Ovary (tissue), 10 donors: ENCODE measurements at places on chromosomes 6 and 20. TPM values are rescaled to one million over a fixed set of nuclear protein-coding genes. Genes with fewer than 3 reads are reported as not detected.
A peak's percentile ranks its signal among the peaks of the same experiment; 100 is the strongest.

MROH8 gene
- total RNA-seq, result 3.7 TPM

SNX21 gene
- 77.7 TPM for total RNA-seq

AIF1 gene
- 8.0 TPM for total RNA-seq

KCNQ5 gene
- 0.07 TPM for total RNA-seq

MYLK2 gene
- total RNA-seq, result not detected

EYA2 gene
- total RNA-seq, result 7.6 TPM

FNDC1 gene
- 2.1 TPM for total RNA-seq

HLA-F gene
- 43.4 TPM for total RNA-seq

TINAG gene
- total RNA-seq, result not detected

DNA sequence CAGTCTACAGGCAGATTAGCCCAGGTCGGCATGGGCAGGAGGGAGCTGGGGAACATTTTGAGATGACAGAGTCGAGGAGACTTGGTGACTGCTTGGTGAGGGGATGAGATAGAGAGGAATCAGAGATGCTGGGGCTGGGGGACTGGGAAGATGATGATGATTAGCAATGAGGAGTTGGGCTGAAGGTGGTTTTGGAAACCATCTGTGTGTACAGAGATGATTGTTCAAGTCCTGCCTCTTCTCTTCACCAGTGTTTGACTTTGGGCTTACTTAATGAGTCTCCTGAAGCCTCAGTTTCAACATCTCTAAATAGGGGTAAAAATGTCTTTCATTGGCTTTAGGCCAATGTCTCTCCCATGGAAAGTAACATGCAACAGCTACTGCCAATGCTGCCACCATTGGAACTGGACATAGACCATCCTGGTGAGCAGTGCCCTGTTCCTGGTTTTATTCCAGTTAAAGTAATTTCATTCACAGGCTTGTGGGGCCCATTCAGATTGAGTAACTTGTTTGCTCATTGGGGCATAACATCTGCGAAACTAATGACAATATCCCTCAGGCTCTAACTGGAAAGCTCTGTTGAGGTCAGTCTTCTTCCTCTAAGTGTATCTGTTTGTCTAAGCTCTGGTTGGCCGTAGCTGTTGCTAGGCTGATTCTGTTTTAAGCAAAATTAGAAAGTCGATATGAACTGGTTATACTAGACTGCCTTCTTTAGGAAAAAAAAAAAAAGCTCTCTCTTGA, 99.1 kb downstream of the ARMC2 start:
- no peaks in the 10 kb centered on the region for H3K27me3 ChIP-seq
- peak overlapping the region; percentile 95 for H3K27ac ChIP-seq
- H3K4me3 ChIP-seq, result no peak overlapping the region
- DNase-seq, result peak; percentile 61
- no peaks in the 10 kb centered on the region for H3K36me3 ChIP-seq

- no peaks in the 10 kb centered on the region for H3K27me3 ChIP-seq
- no peaks in the 10 kb centered on the region for H3K36me3 ChIP-seq
- H3K27ac ChIP-seq, result peak overlapping the region; percentile 26
- no peaks in the 10 kb centered on the region for H3K4me1 ChIP-seq
- DNase-seq, result peak; percentile 38
These were observed 58.5 kb upstream of the PRSS16 start for GRCh38 chr6:27188885-27189418.

DNA sequence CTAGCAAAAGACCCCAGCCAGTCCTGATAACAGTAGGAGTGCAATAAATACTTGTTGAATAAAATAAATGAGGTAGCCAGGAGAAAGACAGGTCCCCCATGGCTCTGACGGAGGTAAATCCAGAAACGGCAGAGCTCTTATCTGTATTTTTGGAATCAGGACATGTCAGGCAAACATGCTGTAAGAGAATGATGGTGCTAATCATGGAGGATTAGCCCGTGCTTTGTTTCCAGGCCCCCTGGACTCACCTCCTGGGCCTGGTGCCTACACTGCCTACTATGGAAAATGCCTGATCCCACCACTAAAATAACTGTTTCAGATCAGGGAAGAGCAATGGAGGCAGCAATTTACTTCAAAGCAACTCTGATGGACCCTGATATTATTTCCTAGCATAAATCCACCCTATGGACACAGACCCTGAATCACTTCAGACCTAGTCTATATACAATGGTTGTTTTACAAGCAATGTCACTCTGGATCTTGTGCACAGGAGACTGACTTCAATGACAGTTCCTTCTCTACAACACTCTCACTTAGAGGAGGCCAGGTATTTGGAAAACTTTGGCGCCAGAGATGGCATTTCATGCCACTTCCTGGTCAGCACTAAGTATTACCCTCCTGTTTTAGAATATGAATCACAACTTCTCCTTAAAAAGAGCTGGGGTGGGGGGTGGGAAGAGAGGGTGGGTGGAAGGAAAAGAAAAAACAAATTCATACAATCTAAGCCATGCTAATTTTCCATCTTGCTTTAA, 6.4 kb downstream of the MRPL14 start:
- H3K4me3 ChIP-seq, result no peak overlapping the region
- no peak for DNase-seq
- H3K36me3 ChIP-seq, result no peaks in the 10 kb centered on the region
- no peaks in the 10 kb centered on the region for H3K27me3 ChIP-seq
- H3K4me1 ChIP-seq, result peaks cover 5% of the 10 kb centered on the region
- H3K27ac ChIP-seq, result no peak overlapping the region

- H3K36me3 ChIP-seq, result no peaks in the 10 kb centered on the region
- no peak overlapping the region for H3K27ac ChIP-seq
- no peak for DNase-seq
- peaks cover 17% of the 10 kb centered on the region for H3K4me1 ChIP-seq
- H3K27me3 ChIP-seq, result no peaks in the 10 kb centered on the region
These were observed 11.7 kb downstream of the JARID2 start for GRCh38 chr6:15257357-15258132.

- H3K4me3 ChIP-seq, result no peak overlapping the region
- no peaks in the 10 kb centered on the region for H3K27me3 ChIP-seq
- no peak overlapping the region for H3K27ac ChIP-seq
- H3K36me3 ChIP-seq, result no peaks in the 10 kb centered on the region
- DNase-seq, result no peak
These were observed 420.3 kb upstream of the NRSN1 start for GRCh38 chr6:23705697-23706096.

GRCh38 chr20:8172191-8172590, 40.1 kb downstream of the PLCB1 start:
- H3K36me3 ChIP-seq, result no peaks in the 10 kb centered on the region
- no peak overlapping the region for H3K4me3 ChIP-seq
- H3K4me1 ChIP-seq, result no peaks in the 10 kb centered on the region
- no peaks in the 10 kb centered on the region for H3K27me3 ChIP-seq

- peak overlapping the region; percentile 13 for H3K27ac ChIP-seq
- no peaks in the 10 kb centered on the region for H3K4me1 ChIP-seq
- DNase-seq, result no peak
- no peaks in the 10 kb centered on the region for H3K27me3 ChIP-seq
These were observed 172.8 kb downstream of the KLHL32 start for GRCh38 chr6:97097068-97098047.

- no peaks in the 10 kb centered on the region for H3K4me1 ChIP-seq
- no peak overlapping the region for H3K27ac ChIP-seq
- no peak overlapping the region for H3K4me3 ChIP-seq
- H3K36me3 ChIP-seq, result no peaks in the 10 kb centered on the region
These were observed 19.1 kb upstream of the LOC128125822 start for GRCh38 chr6:63553208-63553607.

- no peak overlapping the region for H3K27ac ChIP-seq
- no peak for DNase-seq
- no peaks in the 10 kb centered on the region for H3K36me3 ChIP-seq
- no peaks in the 10 kb centered on the region for H3K27me3 ChIP-seq
These were observed 341.5 kb downstream of the TFAP2A start for GRCh38 chr6:10073341-10073740.

DNA sequence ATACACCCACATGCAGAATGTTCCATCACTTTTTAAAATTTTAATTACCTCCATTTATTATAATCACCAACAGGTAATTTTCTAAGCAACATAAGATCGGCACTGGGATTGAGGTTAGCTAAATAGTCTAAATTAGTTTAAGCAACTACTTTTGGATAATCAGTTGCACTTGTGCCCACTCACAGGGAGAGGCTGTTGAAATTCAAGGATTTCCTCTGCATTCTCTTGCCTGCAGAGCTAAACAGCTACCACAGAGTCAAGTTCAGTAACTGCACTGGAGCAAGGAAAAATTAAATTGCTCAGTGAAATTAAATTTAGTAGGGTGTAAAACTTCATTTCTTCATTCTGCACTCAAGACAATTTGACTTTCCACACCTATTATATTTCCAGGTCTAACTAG, 120.7 kb upstream of the CCDC28A start:
- no peak overlapping the region for H3K4me3 ChIP-seq
- no peak overlapping the region for H3K27ac ChIP-seq
- DNase-seq, result no peak
- no peaks in the 10 kb centered on the region for H3K36me3 ChIP-seq
- H3K27me3 ChIP-seq, result no peaks in the 10 kb centered on the region

- H3K27ac ChIP-seq, result no peak overlapping the region
- H3K4me1 ChIP-seq, result peaks cover 21% of the 10 kb centered on the region
- H3K27me3 ChIP-seq, result no peaks in the 10 kb centered on the region
- H3K4me3 ChIP-seq, result no peak overlapping the region
- no peaks in the 10 kb centered on the region for H3K36me3 ChIP-seq
- no peak for DNase-seq
These were observed 1.8 kb downstream of the OSBPL2 start for GRCh38 chr20:62240020-62240685.

DNA sequence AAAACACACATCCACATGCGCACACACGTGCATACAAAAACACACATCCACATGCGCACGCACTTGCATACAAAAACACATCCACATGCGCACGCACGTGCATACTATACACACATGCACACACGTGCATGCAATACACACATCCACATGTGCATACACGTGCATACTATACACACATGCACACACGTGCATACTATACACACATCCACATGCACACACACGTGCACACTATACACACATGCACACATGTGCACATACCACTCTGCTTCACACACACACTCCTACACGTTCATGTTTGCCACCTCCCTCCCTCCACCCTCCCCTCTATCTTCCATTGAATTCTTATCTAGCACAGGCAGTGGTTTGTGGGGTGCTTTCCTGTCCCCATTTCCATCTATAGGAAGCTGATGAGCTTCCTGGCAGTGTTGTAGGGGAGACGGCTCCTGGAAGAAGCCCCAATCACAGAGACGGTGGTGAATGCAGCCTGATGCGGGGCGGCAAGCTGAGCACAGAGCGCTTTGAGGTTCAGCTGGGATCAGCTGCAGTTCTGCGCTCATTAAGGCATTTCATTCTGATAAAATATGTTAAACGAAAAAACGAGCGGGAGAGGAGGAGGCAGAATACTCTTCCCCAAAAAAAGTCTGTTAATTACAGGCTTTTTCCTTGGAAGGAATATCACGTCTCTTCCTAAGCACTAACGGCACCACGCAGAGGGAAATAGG, 287.7 kb downstream of the TAF4 start:
- no peak for DNase-seq
- no peak overlapping the region for H3K27ac ChIP-seq
- no peaks in the 10 kb centered on the region for H3K27me3 ChIP-seq
- H3K4me1 ChIP-seq, result no peaks in the 10 kb centered on the region

DNA sequence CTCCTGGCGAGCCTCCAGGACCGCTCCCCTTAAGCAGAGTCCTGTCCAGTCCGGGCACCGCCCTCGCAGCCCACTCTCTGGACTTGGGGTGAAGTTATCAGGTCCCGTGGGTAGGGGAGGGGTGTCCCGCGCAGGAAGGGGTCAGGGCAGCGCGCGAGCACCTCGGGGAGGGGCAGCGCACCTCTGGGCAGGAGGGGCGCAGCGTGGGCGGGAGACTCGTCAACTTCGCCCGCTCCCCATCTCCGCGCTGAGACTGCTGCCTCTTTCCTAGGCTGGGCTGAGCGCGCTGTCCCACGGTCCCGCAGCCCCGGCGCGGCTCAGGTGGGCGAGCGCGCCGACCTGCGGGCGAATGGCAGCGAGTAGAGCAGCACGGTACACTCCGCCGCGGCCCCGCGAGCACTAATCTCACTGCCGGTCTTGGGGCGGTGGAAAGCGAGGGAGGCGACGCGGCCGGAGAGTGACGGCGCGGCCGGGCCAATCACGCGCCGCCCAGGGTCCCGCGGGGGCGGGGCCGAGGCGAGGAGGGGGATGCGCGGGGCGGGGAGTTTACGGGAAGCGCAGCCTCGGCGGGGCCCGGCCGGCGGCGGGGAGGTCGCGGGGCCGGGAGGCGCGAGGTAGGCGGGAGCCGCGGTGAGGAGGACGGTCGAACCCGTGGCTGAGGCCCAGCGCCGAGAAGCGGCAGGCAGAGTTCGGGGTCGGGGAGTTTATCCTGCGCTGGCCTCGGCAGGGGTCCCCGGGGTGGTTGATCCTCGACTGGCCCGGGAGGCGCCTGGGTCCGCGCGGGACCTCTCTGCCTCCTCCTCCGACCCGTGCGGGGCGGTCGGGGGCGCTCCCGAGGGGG, at the start of gene MAN1A1:
Gene MAN1A1 (minus strand): TSS at position 401 of the 841 bp plus-strand sequence. CDS start 696 bp downstream, outside the sequence.
- peak; percentile 93 for DNase-seq
- no peaks in the 10 kb centered on the region for H3K27me3 ChIP-seq
- H3K4me3 ChIP-seq, result peak within 1 kb of the TSS; percentile 89

DNA sequence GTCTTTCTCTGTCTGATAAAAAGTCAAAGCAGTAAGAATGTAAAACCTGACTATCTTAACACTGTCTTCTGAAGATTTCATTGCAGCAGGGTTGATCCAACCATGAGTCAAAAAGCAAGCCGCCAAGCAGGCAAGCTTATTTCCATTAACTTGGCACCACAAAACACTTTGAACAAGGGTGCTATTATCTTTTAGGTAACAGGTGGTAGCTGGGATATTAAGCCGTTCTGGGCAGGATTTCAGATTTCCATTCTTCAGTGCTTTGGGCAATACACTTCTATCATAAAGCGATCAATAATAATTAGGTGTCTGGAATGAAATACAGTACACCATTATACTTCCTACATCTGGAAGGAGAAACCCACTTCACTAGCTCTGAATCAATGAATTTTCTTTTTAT, 181.9 kb downstream of the TBC1D7 start:
- no peaks in the 10 kb centered on the region for H3K36me3 ChIP-seq
- no peak overlapping the region for H3K27ac ChIP-seq
- DNase-seq, result no peak
- H3K4me1 ChIP-seq, result no peaks in the 10 kb centered on the region

DNA sequence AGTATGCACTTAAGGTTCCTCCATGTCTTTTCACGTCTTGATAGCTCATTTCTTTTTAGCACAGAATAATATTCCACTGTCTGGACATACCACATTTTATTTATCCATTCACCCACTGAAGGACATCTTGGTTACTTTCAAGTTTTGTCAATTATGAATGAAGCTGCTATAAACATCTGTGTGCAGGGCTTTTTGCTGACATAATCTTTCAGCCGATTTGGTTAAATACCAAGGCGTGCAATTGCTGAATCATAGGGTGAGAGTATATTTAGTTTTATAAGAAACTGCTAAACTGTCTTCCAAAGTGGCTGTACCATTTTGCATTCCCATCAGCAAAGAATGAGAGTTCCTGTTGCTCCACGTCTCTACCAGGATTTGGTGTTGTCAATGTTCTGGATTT, 44.9 kb upstream of the PHACTR2 start:
- H3K4me3 ChIP-seq, result no peak overlapping the region
- no peak for DNase-seq
- H3K4me1 ChIP-seq, result no peaks in the 10 kb centered on the region
- no peaks in the 10 kb centered on the region for H3K27me3 ChIP-seq
- H3K36me3 ChIP-seq, result no peaks in the 10 kb centered on the region
- no peak overlapping the region for H3K27ac ChIP-seq

GRCh38 chr6:40386200-40386599, 201.0 kb downstream of the LRFN2 start:
- DNase-seq, result no peak
- no peaks in the 10 kb centered on the region for H3K4me1 ChIP-seq
- no peak overlapping the region for H3K27ac ChIP-seq
- no peaks in the 10 kb centered on the region for H3K36me3 ChIP-seq
- no peaks in the 10 kb centered on the region for H3K27me3 ChIP-seq
